ENCODE measurements at places on chromosomes 6 and 20.

GRCh38 chr6:160031442-160031841 lies 62.6 kb downstream of the IGF2R start:
- no peak for DNase-seq

DNA sequence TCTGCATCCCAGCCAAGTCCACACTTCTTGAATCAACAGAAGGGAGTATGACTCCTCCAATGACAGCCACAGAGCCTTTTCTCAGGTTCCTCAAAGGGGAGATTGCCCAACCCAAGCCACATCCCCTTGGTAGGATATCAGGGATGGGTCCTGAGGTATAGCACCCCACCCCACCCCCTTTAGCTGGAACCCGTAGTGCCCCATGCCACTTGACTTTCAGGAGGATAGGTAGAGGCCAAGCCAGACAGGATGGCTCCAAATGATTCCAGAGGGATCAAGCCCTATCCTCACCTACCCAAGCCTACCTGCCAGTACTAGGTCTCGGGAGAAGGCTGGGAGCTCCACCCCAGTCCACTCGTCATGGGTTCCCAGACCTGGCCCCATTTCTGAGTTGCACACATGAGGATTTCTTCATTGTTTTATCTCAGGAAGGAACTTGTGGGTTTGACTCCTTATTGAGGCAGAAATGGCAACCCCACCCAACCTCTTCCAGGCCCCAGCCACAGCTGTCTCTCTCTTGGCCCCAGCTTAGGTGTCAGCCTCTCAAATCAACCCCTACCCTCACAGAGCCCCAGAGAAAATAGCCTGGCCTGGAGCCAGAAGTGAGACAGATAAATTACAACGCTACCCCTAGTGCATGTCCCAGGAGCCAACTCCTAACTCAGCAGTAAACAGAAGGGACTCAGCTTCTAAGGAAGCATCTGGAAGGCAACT lies 3.6 kb downstream of the CCND3 start:
- no peak for DNase-seq

DNA sequence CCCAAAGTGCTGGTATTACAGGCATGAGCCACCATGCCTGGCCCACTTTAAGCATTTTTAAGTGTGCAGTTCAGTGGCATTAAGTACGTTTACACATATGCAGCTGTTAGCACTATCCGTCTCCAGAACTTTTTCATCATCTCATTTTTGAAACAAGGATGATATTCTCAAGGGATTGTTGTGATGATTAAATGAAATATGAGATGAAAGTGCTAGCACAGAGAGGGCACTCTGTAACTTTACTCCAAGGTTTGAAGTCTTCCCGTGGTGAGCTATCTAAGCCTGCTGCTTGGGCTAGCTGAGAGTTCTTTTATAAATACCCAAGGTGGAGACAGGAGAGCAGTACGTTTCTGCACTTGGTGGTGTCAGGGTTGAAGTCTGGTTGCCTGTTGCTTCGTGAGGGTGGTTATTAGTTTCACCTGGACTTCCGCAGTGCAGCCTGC lies 6.6 kb downstream of the TM9SF4 start:
- no peak for DNase-seq

DNA sequence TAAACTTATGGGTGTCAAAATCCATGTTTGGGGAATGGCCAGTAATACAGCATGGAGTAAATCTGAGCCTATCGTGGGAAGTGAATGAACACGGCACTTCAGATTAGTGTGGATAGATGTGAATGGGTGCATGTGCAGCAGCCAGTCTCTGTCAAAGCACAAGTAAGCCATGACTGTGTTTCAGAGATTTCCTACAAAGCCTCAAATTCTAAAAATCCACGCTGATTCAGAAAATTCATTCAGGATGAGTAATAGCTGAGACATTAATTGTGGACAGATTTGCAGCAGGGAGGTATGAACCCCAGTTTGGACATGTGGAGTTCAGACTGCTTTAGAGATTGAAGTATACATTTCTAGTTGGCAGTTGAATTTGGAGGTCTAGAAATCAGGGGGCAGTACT lies 115.1 kb downstream of the QKI start:
- DNase-seq: no peak

- DNase-seq: no peak
Observed at GRCh38 chr6:43917878-43918382, 147.9 kb downstream of the VEGFA start.

GRCh38 chr20:50291254-50292078 lies 100.8 kb downstream of the CEBPB start:
- DNase-seq: no peak

GRCh38 chr6:36853325-36853724 lies 14.1 kb upstream of the CPNE5 start:
- DNase-seq: no peak

GRCh38 chr20:62494980-62495748 lies 19.4 kb upstream of the GATA5 start:
- no peak for DNase-seq

DNA sequence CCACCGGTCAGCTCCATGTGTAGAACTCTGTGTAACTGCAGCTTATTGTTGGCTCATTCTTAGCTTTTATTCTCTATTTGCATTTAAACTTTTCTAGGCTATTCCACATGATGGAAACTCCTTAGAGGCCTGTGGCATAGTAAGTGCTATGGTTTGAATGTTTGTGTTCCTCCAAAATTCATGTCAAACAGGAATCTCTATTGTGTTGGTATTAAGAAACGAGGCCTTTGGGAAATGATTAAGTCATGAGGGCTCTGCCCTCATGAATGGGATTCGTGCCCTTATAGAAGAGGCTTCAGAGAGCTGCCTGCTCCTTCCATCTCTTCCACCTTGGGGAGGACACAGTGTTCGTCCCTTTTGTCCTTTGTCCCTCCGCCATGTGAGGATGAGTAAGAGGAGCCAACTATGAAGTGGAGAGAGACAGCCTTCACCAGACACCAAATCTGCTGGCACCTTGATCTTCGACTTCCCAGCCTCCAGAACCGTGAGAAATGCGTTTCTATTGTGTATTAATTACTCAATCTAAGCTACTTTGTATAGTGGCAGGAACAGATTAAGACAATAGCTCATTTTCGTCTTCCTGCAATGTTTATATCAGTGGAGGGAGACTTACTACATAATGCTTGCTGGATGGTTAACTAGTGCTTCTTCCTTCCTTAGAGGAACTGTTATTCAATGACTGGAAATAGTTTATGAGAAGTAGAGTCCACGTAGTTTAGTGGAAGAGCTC lies 361.1 kb downstream of the FARS2 start:
- no peak for DNase-seq

- DNase-seq: no peak
Observed at GRCh38 chr20:4633780-4634179, 87.9 kb upstream of the PRND start.

DNA sequence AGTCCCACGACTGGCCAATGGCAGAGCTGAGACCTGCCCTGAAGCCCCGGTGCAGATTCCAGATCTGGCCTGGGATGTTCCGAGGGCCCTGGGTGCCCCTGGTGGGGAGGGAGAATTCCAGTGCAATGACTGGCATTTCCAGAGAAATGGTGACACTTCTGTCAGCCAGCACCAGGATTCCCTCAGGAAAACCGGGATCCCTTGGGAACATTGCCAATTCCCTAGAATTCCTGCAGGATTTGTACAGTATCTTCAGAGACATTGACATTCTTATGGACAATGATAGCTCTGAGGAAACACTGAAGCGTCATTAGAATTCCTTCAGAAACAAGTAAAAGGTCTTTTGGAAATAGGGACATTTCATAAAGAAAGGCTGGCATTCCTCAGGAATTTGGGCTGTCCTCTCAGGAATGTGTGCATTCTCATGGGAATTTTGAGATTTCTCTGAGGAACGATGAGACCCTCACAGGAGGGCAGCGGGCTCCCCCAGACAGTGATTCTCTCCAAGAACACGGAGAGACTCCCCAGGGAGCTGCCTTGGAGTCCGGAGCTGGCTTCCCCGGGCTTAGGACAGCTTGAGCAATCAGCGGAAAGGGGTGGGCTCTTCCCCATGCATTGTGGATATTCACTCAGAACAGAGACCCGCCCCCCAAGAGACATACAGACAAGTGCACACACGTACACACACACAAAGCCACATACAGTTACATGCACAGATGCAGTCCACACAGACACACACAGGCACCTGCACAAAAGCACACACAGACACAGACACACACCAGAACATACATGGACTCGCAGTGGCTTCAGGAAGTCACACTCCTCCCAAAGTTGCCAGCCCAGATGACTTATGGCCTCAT lies 35.2 kb upstream of the BPIFA2 start:
- peak; percentile 16 for DNase-seq

- no peak for DNase-seq
Observed at GRCh38 chr6:105964979-105965760, 121.0 kb upstream of the PRDM1 start.

DNA sequence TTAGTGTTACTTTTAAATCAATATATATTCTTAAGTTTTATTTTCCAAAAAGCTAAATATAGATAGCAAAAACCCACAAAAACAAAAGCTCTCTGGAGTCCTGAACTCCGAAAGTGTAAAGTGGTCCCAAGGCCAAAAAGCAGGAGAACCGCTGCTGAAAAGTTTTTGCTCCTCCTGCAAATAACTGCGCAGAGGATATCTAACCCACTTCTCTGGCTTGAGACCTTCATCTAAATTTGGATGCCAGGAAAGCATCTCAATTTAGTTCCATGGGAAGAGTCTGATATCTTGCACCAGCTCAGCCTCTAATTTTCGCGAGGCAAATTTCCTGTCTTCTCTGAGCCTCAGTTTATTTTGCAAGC lies 523 bp downstream of the MRPS10 start:
- DNase-seq: no peak

DNA sequence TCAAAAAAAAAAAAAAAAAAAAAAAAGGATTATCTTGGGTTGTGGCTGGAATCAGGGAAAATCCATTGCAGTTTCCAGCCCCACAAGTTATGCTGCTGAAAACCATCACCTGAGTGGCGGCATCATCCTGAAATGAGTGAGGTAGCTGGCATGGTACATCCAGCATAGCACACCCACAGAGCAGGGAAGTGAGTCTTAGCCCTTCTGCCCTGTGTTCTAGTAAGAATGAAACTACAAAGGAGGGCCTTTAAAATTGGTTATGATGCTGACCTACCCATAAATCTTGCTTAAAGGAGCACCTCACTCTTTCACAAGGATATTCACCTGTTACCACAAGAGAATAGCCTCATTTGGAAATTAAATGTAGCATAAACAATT lies 119.2 kb downstream of the NFATC2 start:
- DNase-seq: no peak

- no peak for DNase-seq
Observed at GRCh38 chr6:144749263-144749662, 464.1 kb downstream of the UTRN start.

DNA sequence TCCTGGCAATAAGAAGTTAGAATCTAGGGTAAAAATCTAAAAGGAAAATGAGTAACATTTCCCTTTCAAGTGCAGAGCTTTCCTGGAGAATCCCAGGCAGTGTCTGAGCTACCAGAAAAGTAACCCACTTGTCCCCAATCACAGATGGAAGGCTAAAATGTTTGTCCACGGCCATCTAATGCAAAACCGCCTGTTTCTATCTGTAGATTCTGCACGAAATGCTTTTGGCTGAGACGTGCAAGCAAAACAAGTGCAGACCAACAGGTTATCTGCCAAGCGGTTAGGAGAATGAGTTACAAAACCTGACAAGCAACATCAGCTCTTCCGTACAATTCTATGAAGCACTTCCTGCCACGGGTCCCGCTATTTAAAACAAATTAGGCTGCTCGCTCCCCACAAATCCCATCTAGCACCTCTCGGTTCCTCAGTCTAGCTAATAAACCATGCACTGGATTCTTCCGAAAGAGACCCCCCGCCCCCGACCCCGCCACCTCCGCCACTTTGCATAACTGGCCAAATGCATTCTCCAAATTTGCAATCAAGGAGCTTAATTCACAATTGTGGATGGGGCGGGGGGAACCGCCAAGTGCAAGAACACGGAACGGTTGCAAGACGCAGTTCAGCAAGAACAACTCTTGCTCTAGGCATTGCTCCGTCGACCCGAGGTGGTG lies 1.4 kb downstream of the ELOVL5 start:
- no peak for DNase-seq

DNA sequence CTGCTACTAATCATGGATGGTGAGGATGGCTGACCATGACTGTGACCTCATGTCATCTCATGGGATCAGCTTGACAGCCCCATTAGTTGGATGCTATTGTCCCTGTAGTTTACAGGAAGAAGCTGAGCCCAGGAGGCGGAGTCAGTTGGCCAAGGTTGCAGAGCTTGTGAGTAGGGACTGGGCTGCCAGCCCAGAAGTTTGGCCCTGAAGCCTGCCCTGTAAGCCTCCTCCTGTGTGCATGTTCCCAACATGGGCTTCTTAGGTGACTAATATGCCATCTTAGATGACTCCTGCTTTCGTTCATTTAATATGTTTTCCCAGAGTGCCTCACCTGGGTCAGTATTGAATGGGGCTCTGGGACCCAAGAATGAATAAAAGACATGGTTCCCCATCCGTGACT lies 6.9 kb downstream of the EDN3 start:
- DNase-seq: no peak

DNA sequence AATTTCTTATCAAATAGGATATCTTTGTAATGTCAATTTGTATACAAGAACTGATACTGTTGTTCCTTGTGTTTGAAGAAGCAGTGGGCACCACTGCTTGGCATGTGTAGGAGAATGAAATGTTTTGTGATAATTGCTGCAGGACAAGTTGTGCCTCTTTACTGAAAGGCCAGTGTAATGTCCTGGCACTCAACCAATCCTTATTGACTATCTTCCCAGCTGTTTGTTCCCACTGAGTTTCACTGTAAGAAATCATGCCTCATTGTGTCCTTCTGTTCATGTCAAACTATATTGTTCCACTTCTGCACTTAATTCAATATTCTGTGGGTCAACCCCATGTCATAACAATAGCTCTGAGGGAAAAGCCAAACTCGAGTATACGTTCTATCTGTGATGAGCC lies 136.1 kb upstream of the FAM83B start:
- DNase-seq: peak; percentile 45

GRCh38 chr20:62846166-62846890 lies 15.3 kb downstream of the TCFL5 start:
- no peak for DNase-seq

DNA sequence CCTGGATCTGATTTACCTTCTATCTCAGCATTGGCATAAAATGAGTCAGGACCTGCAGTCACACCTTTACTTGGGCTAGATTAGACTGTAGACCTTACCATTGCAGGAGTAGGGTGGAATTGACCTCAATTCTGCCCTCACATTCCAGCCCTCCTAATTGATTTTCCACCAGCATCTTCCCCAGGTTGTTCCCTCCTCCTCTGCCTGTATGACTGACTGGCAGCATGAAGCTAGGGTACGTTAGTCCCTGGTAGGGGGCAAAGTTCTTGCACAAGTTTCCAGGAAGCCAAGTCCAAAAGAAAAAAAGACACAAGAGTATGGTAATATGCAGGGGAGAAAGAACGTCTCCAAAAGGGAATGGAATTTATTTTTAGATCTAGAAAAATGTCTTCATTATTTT lies 225.6 kb upstream of the FLRT3 start:
- no peak for DNase-seq

DNA sequence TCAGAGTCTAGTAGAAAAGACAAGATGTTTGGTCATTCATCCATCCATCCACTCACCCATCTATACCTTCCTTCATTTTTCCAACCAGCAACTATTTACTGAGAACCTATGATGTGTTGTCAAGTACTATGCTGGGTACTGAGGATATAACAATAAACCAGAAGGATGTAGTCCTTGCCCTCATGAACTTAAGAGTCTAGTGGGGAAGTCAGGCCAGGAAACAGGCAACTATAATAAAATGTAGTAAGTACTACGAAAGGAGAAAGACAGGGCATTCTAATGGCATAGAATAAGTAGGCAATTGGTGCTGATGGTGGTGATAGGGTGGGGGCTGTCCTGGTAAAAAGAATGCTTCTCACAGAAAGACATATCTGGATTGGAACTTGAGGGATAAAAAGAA lies 245.7 kb downstream of the BTBD9 start:
- DNase-seq: no peak

- DNase-seq: peak; percentile 52
Observed at GRCh38 chr6:132768051-132768517, 10.4 kb upstream of the VNN2 start.

Measured in stomach (tissue), 19 donors.